ENCODE measurements at places on chromosomes 6 and 20.

DNA sequence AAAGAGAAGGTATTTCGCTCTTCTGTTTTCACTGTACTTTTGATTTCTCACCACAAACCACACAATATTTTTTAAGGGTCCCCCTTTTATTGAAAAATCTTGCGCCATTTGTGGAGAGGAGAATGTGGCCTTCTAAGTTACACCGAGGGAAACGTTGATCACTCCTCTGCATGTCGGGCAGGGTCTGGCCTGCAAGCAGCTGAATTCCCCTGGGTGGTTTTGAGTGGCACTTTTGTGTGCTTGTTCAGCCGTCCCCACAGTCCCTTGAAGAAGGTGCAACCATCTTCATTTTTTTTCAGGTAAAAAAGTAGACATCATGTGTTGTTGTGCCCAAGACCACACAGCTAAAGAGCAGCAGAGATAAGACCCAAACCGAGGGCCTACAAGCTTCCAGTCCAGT lies 6.1 kb downstream of the GPR31 start:
- no peak for DNase-seq

GRCh38 chr6:167573461-167574215 lies 248.8 kb downstream of the TTLL2 start:
- no peak for DNase-seq

DNA sequence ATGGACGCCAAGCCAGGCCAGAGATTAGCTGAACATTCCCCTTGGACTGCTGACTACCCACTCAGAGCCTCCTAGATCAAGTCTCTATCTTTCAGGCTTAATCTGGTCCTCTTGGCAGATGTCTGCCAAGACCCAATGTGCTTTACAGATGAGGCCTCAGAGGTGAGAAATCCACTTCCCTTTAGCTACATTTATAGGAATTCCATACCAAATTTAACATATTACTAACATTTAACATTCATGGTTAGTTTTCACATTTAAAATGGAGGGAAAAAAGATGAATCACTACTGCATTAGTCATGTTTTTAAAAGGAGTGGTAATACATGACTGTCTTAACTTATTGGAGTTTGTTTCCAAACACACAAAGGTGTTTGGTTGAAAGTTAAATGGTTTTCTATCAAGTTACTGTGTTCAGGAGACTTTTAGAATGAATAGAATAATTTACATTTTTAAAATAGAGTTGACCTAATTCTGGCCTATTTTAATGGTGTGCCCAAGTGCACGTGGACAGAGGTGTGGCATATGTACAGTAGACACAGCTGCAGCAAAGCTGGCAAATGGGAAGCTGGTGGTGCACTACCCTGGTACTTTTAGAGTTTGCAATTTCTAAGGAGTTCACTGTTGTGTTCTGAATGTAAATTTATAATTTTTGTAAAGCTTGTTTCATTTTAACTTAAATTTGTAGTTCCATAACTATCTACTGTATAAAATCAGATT lies 41.9 kb upstream of the CALHM6 start:
- no peak for DNase-seq

- no peak for DNase-seq
These were observed 20.2 kb downstream of the SF3B5 start for GRCh38 chr6:144075187-144075586.

DNA sequence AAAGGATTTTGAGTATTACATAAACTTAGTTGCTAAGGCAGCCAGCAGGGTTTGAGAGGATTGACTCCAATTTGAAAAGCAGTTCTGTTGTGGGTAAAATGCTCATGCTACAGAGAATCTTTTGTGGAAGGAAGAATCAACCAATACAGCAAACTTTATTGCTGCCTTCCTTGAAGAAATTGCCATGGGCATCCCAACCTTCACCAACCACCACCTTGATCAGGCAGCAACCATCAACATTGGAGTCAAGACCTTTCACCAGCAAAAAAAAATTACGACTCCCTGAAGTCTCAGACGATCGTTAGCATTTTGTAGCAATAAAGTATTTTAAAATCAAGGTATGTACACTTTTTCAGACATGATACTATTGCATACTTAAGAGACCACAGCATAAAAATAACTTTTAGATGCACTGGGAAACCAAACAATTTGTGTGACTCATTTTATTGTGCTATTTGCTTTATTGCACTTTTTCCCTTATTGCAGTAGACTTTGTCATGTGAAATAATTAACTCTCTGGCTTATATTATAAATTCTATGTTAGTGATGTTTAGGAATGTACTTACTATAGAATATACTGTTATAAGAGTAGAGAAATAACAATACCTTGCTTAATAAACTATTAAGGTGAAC lies 390.8 kb downstream of the CDKAL1 start:
- no peak for DNase-seq

DNA sequence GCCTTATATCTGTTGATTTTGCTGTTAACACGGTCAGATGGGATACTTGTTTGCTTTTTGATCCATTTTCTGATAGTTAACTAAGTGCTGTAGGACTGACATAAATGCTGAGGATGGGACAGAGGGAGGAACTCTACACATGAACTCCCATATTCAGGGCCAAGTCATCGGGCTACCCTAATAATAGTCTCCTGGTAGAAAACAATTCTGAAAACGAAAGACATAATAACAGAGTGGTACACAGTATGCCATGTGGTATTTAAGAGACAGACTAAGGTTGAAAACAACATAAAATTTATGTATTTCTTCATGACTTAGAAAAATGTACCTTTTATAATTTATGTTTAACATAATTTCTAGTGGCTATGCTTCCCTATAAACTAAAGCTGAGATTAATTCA lies 12.0 kb downstream of the ID4 start:
- no peak for DNase-seq

- peak; percentile 46 for DNase-seq
These were observed at the start of gene ENPP5 for GRCh38 chr6:46170357-46171289. Gene ENPP5 (minus strand): TSS chr6:46170980. CDS start chr6:46168262, 2,718 bp downstream.

DNA sequence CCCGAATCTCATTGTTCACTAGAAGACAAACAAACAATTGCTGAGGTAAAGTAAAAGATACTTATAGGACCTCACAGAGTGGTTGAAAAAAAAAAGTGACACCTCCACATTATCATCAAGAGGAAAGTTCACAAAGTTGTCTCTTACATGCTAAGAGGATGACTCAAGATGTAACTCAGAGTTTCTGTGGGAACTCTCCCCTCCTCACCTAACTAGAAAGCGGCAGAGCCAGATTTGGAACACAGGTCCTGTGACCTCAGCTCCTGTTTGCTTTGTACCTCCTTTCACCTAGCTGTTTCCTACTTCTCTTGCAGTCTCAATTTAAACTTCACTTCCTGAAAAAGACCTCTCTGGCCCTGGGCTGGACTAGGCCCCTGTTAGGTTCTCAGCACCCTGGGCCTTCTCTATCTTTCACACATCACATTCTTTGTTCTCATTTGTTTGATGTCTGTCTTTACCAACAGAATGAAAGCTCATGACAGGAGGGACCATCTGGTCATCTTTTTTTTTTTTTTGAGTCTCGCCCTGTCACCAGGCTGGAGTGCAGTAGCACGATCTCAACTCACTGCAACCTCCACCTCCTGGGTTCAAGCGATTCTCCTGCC lies 60.8 kb downstream of the CD24 start:
- peak; percentile 5 for DNase-seq

GRCh38 chr6:13573669-13574110 lies 711 bp upstream of the SIRT5 start:
- DNase-seq, result peak; percentile 32

DNA sequence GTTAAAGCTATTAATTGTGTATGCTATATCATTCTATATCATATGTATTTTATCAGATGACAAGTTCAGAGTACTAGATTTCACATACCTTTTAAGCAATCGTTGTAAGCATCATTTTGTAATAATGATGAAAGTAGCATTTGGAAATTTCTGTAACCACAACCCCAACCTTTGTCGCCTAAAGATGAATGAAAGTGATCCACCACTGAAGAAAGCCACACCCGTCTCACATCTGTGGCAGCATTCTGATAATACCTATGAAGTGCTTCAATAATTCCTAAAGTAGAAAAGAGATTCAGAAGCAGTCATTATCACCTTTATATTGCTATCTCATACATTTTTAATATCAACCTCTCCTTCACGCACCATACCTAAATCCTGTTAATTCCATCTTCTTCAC lies 16.6 kb downstream of the ZUP1 start:
- no peak for DNase-seq

DNA sequence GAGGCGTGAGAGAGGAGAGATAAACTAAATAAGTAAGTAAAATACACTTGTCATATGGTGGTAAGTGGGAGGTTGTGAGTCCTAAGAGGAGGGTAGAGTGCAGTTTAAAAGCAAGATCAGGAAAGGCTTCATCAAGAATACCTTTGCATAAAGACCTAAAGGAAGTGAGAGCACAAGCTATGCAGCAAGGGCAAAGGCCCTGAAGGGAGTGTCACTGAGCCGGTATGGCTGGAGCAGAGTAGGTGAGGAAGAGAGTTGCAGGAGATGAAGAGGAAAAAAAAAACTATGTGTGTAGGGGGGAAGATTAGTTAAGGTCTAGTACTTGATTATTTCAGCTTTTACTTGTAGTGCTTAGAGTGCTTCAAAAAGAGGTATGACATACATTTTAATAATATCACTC lies 11.0 kb downstream of the DNAAF9 start:
- DNase-seq, result no peak

GRCh38 chr6:140073456-140073855 lies 699.0 kb upstream of the CITED2 start:
- no peak for DNase-seq

DNA sequence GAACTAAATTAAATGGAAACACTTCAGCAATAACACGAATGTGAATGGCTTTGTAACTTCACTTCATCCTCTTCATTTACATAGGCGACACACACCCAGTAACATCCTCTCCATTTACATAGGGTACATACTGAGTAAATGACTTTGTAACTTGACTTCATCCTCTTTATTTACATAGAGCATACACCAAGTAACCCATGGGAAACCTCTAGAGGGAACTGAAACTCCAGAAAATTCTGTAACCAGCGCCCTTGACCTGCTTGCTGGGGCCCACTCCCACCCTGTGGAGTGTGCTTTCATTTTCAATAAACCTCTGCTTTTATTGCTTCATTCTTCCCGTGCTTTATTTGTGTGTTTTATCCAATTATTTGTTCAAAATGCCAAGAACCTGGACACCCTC lies 81.6 kb upstream of the OPRM1 start:
- DNase-seq, result no peak

- DNase-seq, result no peak
These were observed 40.8 kb downstream of the ZFAND3 start for GRCh38 chr6:37860226-37860839.

- DNase-seq, result no peak
These were observed 31.8 kb upstream of the ZNF133 start for GRCh38 chr20:18256440-18257090.

DNA sequence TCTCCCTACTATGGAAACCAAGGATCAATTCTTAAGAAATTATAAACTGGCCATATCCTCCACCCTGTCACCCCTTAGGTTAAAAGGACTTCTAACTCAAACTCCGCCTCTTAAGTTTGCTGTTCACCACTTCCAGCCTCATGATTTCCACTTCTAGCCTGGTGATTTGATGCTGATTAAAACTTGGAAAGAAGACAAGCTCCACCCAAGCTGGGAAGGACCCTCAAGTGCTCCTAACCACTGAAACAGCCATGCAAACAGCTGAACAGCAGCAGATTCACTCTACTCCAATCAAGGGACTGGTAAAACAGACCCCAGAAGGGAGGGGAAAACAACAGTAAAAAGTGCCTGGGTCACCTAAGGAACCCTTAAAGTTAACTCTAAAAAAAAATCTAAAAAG lies 10.3 kb downstream of the LCA5 start:
- DNase-seq, result no peak

GRCh38 chr6:108421366-108421765 lies 126.5 kb downstream of the AFG1L start:
- DNase-seq, result no peak

GRCh38 chr6:62528894-62529526 lies 243.0 kb upstream of the KHDRBS2 start:
- DNase-seq, result no peak

DNA sequence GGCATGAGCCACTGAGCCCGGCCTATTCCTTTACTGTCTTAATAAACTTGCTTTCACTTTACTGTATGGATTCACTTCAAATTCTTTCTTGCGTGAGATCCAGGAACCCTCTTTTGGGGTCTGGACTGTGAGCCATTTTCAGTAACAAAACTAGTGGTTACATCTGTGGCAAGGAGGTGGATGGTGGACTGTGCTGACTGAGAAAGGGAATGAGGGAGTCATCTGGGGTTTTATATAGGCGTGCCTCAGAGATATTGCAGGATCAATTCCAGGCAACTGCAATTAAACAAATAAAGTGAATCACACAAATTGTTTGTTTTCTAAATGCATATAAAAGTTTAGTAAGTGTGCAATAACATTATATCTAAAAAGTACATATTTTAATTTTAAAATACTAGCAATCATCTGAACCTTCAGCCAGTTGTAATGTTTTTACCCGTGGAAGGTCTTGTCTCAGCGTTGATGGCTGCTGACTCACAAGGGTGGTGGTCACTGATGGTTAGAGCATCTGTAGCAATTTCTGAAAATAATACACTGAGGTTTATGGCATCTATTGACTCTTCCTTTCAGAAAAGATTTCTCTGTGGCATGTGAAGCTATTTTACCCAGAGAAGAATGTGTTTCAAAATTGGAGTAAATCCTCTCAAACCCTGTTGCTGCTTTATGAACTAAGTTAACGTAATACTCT lies 111.4 kb upstream of the FKBP1C start:
- no peak for DNase-seq

DNA sequence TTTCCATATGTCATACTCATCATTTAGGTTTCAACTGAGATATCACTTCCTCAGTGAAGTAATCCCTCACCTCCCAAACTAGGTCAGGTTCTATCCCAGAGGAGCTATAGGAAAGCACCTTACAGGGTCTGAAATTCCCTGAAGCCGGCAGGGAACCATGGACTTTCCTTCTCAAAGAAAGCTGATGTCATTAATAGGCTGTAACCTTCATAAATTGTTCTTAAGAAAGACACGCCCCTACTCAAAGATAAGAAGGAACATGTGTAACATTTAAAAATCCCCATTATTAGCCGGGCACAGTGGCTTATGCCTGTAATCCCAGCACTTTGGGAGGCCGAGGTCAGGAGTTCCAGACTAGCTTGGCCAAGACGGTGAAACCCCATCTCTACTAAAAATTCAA lies 50.0 kb upstream of the RNGTT start:
- no peak for DNase-seq

DNA sequence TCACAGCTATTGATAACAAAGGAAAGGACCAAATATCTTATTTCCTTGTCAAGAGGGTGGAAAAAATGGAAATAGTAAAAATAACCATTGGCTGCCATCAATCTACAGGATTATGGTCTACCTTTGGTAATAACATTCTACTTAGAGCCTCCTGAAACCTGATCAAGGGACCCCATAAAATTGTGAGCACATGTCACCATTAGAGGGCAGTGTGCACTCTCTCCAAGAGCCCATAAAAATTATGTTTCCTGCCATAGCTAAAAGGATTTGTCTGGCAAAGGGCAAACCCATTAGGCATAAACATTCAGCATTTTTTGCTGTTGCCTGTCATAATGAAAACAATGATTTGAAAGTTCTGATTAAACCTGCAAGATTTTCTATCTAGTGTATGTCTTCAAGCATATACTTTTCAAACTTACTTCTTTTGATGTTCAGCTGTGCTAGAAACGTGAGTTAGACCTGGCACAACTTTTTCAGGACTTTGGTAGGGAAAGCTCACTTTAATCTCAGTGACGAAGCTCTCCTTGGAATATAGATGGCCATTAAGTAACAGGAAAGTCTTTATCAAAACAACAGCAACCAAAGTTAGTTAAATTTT lies 120.7 kb upstream of the ZFP64 start:
- DNase-seq, result peak; percentile 68

GRCh38 chr6:101395345-101395744 lies 1.8 kb downstream of the GRIK2 start:
- DNase-seq, result no peak

Measured in activated CD4-positive, alpha-beta T cell treated with anti-CD3 and anti-CD28 coated beads, Interleukin-2, Interleukin-6, amounts not matched to agents 100 ng/mL and 50 ng/mL, durations not matched to agents 16 hours and 8 hours (primary cell).